ENCODE measurements at places on chromosomes 6 and 20.

GRCh38 chr20:34512266-34512954, 3.8 kb upstream of the DYNLRB1 start:
- DNase-seq: no peak

DNA sequence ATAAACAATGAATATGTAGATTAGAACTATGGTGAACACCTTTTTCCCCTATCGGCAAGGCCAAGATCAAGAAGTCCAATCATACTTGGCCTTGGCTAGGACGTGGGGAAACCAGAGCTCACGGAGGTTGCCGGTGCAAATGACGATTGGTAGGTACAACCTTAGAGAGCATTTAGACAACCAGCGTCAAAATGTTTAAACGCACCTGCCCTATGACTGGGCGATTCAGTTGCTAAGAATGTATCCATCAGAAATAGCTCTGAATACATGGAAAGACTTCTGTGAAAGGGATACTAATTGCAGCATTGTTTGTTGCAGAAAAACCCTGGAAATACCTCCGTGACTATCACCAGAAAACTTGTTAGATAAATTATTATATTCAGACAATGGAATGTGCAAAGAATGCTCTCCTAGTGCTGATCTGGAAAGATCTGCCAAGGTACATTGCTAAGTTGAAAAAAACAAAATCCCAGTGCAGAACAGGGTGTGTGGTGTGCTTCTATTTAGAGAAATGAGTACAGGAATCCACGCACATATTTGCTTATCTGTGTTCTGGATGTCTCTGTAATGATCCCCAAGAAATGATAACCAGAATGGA, 48.0 kb upstream of the PTPN1 start:
- no peak for DNase-seq

DNA sequence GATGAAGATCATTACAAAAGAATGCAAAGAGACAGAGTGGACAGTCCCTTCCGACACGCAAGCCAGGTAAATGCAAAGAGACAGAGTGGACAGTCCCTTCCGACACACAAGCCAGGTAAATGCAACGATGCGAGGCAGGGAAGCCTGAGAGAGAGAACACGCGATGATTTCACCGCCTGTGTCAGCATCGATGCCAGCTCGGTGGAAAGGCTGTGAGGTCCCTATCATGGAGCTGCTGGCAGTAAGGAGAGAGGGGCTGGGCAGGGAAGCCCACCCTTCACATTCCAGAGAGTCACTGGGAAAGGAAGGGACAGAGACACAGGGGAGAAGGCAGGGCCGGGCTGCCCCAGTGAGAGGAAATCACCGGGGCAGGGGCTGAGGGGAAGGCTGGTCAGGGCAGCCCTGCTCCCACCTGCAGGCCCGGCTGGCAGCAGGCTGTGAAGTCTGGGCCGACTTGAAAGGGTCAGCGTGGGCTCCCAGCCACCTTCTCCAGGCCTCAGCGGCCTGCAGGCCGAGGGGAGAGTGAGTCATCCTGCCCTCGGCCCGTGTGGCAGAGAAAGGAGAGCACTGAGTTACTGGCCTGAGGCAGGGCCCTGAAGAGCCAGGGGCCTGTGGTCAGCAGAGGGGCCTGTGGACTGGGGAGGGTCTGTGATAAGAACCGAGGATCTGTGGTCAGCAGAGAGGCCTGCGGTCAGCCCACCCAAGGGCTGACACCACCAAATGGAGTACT, 80.4 kb downstream of the DACT2 start:
- DNase-seq: no peak

GRCh38 chr6:44053760-44054556, 73.3 kb downstream of the MRPL14 start:
- DNase-seq: no peak

- DNase-seq: no peak
Observed at GRCh38 chr6:33443025-33443424, 11.4 kb upstream of the ZBTB9 start.

DNA sequence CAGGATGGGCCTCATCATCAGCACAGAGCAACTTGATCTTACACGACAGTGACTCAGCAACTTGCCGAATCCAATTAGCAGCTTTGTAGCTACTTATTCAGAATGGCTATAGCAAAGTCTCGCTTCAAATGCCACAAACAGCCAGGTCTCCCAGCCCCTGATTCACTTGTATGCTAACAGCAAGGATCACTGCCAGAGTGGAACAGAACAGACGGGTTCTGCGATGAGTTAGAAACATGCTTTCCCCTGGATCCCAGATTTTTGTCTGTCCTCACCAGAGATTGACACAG, 254.4 kb downstream of the NRN1 start:
- DNase-seq: no peak

DNA sequence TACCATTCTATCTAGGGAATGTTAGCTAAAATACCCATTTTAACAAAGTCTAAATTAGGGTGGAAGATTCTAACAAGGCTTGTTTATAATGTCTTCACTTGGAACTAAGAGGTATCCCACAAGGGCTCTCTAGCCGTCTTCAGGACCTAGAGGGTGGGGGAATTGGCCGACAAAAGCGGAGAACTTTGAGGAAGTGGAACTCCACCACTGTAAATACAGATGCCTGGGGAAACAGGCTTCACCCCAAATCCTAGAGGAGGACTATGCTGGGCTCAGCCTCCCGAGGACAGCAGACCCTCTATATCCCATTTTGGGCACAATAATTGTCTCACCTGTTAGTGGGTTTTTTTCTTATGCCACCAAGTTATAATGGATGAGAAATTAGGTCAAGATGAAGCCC, 58.0 kb upstream of the TFB1M start:
- DNase-seq: no peak

GRCh38 chr6:119137194-119138072, 59.0 kb upstream of the FAM184A start:
- DNase-seq: no peak

DNA sequence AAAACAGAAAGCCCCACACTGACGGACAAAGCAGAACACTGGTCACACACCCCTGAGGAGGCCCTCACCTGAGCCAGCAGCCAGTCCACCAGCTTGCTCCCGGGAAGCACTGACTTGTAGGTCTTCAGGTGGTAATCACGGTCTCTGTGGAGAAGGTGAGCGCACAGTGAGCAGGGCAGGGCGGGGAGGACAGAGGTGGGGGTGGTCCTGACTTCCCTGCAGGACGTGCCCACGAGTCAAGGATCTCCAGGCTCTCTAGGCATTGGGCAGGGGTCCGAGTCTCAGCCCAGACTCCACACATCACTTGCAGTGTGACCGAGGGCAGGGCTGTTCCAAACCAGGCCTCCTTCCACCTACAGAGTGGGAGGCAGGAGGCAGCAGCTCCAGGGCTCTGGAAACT, 151.7 kb downstream of the PREX1 start:
- DNase-seq: no peak

DNA sequence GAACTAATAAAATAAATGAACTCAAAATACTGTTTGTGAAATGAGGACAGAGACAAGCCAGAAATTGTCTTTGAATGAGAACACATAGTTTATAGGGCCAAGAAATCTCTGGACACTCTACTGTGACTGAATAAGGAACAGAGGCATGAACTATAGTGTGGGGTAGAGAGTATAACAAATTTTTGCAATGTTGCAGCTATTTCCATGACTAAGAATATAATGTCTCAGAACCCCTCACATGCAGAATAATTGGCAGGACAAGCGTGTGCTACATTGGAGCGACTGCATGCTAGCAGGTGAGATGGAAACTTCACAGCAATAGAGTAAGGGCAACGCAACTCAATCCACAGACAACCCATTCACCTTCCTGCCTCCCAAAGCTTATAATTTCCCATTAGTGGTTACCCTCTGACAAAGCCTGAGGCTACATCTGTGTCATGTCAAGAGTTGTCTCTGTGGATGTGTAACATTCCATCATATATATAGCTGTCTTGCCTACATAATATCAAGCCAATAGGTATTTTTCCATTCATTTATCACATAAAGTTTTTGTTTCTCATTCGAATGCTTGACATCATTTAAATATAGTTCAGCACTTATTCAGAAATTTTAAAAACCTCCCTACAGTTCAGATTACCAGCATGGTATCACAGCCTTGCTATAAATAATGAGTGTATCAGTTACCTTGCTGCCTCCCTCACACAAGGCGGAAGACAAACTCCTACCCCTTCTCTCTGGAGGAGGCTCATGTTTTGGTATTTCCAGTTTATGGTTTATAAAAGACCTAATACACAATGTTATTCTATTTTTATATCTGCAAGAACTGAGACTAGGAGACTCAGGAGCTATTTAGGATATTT, 47.9 kb upstream of the ECHDC1 start:
- no peak for DNase-seq

DNA sequence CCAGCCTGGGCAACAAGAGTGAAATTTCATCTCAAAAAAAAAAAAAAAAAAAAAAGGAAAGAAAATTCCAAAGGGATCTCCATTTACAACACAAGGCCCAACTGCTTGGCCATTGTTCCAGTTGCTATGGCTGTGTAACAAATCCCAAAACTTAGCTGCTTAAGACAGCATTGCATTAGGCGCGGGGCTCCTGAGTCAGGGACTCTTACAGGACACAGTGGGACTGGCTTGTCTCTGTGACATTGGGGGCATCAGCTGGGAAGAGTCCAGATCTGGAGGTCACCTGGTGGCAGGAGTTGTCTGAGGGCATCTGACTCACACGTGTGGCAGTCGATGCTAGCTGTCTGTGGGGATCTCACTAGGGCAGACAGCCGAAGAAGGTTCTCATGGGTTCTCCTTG, 35.6 kb downstream of the TTLL9 start:
- no peak for DNase-seq

- no peak for DNase-seq
Observed at GRCh38 chr6:18314317-18314997, 50.1 kb upstream of the DEK start.

DNA sequence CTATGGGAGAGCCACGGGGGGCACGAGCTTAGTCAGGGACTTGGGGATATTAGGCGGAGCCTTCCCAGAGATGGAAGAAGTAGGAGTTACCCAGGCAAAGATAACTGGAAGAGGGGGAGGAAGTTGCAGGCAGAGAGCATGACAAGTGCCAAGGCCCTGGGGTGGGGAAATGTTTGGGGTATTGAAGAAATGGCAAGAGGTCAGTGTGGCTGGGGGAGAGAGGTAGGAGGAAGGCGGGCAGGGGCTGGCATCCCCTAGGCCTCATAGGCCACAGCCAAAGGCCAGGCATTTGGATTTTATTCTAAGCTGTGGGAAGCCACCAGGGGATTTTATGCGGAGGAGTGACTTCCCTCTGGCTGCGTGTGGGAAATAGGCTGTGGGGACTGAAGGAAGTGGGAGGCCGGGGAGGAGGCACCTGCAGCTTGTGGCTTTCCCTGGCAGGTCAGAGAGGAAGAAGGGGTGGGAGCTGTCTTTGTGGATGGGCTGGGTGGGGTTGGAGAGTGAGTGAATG, 22.7 kb downstream of the SNAI1 start:
- DNase-seq: no peak

DNA sequence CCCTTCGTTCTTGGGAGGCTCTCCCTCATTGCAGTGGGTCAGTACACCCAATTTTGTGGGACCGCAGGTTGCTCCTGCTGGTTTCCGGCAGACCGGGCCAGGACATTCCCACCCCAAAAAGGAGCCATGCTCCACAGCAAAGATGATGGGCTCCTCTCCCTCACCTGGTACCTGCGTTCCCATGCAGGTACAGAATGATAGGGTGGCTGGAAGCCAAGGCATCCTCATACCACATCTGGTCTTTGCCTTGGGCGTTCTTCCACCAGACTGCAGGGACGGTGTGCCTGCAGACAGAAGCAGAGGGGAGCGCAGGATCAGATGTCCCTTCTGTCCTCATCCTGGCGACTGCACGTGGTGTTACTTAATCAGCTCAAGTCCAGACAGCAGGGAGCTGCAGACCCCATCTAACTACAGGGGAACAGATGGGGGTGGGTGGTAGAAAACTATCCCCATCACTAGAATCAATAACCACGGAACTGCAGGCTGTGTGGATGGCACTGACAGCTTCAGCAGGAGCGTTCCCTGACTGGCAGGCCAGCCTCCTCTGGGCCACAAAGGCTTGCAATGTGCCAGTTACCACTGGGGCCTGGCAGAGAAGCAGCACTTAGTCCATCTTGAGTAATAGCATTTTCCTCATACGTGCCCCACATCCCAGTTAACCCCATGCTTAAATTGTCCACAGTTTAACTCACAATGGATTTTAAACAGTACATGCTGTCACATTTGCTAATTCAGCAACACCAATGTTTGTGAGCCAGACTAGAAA, 70.4 kb downstream of the ABHD12 start:
- DNase-seq: no peak

DNA sequence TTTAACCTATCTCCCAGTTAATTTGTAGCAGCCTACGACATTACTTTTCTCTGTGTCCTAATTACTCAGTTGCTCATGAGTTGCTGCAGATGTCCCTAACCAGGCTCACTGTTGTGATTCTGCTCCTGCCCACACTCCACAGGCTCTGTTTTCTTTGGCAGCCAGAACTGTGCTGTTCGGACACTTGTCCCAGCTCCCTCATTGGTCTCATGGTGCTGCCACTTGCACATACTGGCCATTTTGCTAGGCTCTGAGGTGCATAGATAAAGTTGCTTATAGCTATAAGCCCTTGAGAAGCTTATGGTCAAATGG, 55.0 kb downstream of the NOX3 start:
- DNase-seq: no peak

DNA sequence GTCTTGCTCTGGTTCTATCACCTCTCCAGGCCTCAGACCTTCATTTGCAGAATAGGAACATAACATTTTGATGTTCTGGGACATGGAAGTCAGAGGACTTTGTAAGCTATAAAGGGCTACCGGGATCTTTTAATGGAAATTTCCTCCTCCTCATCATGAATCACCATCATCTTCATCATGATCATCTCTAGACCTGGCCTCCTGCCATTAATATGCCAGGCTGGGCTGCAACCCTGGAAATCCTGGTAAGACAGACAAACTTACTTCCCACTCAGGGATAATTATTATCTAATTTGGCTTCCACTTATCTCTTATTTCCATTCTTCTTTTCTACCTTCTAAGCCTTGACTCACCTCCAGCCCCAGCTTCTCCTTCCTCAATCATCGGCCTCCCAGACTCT, 41.0 kb upstream of the MRPS18A start:
- no peak for DNase-seq

GRCh38 chr6:90286884-90287488, 9.7 kb downstream of the BACH2 start:
- DNase-seq: peak; percentile 52

GRCh38 chr6:119163006-119163405, 84.5 kb upstream of the FAM184A start:
- no peak for DNase-seq

DNA sequence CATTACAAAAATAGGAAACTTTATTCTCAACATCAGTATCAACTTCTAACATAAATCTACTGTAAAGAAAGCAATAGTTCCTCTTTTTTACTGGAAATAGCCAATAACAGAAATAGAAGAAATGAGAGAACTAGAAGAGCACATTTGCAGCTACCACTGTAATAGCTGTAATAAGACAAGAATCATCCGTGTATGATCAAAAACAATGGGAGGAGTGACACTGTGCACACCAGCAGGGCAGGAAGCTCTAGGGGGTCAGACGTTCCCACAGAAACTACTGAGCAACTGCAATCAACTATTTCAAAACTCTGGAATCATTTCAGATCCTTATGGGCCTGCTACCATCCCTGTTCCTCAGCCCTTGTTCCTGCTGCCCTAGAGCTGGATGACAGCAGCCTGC, 43.7 kb downstream of the NINL start:
- no peak for DNase-seq

- peak; percentile 14 for DNase-seq
Observed at GRCh38 chr20:47187450-47188195, 168.9 kb downstream of the ZMYND8 start.

- DNase-seq: no peak
Observed at GRCh38 chr6:44567406-44567805, 179.9 kb downstream of the CDC5L start.

- DNase-seq: peak; percentile 43
Observed at GRCh38 chr6:137881522-137881886, 14.4 kb downstream of the TNFAIP3 start.

Data from activated CD4-positive, alpha-beta T cell treated with anti-CD3 and anti-CD28 coated beads, Interleukin-2, amount 50 U/mL, for 1 hour (primary cell).